ENCODE measurements at places on chromosomes 1 and 21. TPM values are rescaled to one million over a fixed set of nuclear protein-coding genes. Genes with fewer than 3 reads are reported as not detected.

The GPR25 gene
- total RNA-seq = not detected

The ERVH48-1 gene
- 0.78 TPM for total RNA-seq

The COL8A2 gene
- 7.4 TPM for total RNA-seq

The CTTNBP2NL gene
- total RNA-seq = 25.4 TPM

The DMBX1 gene
- not detected for total RNA-seq

The DISC1 gene
- total RNA-seq = 3.0 TPM

The JAM2 gene
- total RNA-seq = 0.51 TPM

The DTL gene
- total RNA-seq = 22.0 TPM

The GPR37L1 gene
- total RNA-seq = 0.27 TPM

The FALEC gene
- 2.0 TPM for total RNA-seq
